ENCODE measurements at places on chromosomes 6 and 20. TPM values are rescaled to one million over a fixed set of nuclear protein-coding genes. Genes with fewer than 3 reads are reported as not detected.

Gene CCR6
- total RNA-seq = not detected

Gene CASP8AP2
- total RNA-seq = 6.8 TPM

Gene PRSS35
- not detected for total RNA-seq

Gene BTN1A1
- not detected for total RNA-seq

Gene PRDM13
- total RNA-seq = 0.88 TPM
